ENCODE measurements at places on chromosomes 12 and 14.
A peak's percentile ranks its signal among the peaks of the same experiment; 100 is the strongest.

GRCh38 chr12:24554612-24555295 is 394.1 kb downstream of the BCAT1 start:
- peak; percentile 95 for DNase-seq

DNA sequence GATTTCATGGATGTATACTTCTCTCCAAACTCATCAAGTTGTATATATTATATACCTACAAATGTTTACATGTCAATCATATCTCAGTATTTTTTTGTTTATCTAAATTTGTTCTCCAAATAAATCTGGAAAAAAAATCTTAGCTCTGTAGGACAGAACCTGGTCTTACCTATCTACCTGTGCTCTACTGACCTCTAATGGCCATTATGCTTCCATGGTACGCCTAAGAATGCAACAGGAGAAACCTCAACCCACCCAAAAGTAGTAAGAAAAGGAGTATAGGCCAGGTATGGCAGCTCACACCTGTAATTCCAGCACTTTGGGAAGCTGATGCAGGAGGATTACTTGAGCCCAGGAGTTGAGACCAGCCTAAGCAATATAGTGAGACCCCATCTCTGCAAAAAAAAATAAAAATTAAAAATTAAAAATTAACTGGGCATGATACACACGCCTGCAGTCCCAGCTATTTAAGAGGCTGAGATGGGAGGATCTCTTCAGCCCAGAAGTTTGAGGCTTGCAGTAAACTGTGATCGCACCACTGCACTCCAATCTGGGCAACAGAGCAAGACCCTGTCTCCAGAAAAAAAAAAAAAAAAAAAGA is 8.7 kb downstream of the OR11H4 start:
- peak; percentile 56 for DNase-seq

DNA sequence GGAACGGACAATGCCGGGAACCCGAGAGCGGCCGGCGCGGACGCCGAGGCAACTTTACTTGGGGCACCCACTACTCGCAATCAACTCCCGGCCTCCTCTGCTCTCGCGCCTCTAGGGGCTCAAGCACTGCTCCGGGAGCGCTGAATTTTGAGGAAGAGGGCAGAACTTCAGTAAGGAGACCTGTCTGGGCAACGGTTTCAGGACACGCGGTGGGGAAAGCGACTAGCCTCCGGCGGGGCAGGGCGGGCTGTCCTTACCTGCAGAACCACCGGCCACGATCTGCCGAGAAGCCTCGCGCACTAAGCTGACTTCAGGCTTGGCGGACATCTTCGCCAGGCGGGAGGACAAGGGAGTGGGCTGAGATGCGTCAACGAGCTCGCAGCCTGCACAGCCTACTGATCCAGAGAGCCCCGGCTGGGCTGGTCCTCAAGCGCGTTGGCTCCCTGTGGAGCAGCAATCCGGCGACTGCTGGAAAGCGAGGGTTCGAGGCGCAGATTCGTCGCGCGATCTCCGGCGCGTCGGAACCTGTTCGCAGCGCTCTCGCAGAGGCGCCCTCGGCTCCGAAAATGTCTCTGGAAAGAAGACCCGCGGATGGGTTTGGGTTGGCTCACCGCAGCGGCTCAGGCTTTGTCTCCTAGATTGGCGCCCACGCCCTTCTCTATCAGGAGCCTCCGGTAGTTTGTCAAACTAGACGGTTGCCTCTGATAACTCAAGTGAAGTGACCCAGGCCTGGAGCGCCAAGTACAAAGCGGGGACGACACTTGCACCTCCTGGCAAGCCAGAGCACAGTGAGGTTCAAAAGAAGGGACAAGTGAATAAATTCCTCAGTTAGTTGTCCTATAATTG is at the start of gene SLC25A21:
SLC25A21 (minus strand) TSS at position 583 of the 846 bp plus-strand sequence.
- DNase-seq, result peak; percentile 91

DNA sequence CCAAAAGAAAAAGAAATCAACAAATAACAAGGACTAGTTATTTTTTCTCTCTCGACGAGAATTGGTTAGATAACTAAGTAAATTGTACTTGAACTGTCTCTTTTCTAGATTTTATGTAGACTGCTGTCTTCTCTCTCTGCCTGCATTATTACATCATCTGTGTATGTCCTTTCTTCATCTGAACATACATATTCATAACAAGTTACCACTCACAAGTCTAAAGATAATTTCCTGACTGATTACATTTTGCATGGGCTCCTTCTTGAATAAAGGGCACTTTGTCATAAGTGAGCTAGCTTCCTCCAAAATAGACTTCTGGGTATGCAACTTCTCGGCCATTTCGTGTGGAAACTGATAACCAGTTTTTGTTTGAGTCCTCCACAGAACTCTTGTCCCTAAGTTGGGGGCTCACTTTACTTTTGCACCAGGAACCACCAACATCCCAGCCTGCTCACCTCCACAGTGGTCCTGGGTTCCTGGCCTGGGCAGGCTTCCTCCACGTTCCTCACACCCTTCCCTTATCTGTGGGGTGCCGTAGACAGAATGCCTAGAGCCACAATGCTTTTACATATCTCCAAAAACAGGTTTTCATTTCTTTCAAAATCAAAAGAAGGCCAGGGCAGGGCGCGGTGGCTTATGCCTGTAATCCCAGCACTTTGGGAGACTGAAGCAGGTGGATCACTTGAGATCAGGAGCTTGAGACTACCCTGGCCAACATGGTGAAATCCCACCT is 6.2 kb upstream of the DDX47 start:
- peak; percentile 40 for DNase-seq

GRCh38 chr12:80625901-80626300 is 81.5 kb upstream of the MYF6 start:
- DNase-seq, result no peak

DNA sequence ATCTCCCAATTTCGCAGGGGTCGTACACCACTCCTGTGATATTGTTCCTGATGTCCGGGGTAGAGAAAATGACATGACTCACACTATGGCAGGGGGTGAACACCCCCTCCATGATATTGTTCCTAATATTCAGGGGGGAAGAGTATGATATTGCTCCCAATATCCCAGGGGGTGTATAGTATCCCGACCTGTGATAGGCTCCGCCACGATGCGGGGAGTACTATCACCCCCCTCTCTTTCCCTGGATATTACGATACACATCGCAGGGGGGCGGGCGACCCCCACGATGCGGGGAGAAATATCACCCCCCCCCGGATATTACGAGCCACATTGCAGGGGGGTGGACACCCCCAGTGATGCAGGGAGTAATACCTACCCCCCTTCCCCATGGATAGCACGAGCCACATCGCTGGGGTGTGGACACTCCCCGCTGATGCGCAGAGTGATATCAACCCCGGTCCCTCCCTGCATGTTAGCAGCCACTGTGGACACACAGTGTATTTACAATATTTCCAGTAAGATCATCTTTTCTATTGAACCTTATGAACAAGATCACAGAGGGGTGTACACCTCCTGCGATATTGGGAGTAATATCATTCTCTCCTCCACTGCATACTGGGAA is 17.7 kb downstream of the SMIM41 start:
- no peak for DNase-seq

DNA sequence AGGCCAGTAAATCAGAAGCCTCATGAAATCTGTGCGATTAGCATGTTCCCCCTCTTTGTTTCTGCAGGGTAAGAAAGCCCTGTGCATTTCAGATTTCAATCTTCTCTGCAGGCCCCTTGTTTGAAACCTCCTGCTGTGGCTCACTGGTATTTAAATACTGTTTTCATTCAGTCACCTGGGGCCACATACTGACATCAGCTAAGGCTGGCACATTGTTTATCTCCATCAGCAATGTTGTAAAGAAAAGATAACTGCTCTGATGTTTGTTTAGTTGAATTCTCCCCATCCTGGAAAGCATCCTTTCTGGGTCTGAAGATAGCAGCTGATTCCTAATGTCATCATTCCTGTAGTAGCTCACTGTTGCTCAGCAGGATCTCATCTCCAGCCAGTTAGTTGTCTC is 554.9 kb downstream of the NRXN3 start:
- DNase-seq, result no peak

DNA sequence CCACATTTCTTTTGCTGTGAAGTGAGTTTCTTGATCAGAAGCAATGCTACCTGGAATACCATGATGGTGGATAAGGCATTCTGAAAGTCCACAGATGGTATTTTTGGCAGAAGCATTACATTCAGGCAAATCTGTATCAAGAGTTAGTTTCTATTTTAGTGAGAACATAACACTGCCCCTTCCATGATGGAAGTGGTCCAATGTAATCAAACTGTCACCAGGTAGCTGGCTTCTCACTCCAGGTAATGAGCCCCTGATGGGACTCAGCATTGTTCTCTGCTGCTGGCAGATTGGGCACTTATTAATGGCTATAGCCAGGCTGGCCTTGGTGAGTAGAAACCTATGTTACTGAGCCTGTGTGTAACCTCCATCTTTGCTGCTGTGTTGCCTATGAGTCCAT is 80.7 kb downstream of the KCNA5 start:
- no peak for DNase-seq

DNA sequence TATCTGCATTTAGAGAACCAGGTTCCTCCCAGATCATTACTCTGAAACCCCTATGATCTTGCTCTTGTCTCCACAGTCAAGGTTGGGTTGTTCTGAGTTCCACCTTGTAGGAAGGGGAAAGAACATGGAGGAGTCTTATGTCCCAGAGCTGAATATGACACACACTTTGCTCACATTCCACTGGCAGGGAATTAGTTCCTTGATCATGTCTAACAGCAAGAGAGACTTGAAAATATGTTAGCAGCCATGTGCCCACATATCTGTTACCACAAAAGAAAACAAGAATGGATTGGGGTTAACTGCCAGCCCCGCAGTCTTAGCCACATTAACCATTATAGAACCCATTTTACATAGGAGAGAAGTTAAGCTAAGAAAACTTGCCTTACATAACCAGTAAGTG is 71.1 kb upstream of the MDM1 start:
- no peak for DNase-seq

DNA sequence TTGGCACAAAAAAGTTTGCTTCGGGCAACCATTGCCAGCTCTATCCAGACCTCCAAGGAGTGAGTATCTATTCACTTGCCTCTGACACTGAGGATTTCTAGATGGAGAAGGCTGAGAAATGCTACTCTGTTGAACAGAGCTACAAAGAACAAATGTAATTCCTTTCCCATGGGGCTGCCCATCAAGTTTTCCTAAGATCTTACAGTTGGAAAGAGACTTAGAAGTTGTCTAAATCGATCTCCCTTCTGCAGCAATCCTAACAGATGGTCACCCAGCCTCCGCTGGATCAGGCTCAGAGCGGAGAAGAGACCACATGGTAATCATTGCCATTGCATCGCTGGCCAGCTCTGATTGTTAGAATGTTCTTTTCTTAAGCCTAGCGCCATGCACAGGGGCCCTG is 110.1 kb upstream of the BCL2L14 start:
- DNase-seq, result no peak

GRCh38 chr14:69980457-69981425 is 101.5 kb downstream of the SMOC1 start:
- DNase-seq, result peak; percentile 83

- no peak for DNase-seq
Observed at GRCh38 chr12:42091769-42092168, 52.9 kb downstream of the GXYLT1 start.

- DNase-seq, result no peak
Observed at GRCh38 chr12:110498984-110499706, 2.8 kb downstream of the VPS29 start.

DNA sequence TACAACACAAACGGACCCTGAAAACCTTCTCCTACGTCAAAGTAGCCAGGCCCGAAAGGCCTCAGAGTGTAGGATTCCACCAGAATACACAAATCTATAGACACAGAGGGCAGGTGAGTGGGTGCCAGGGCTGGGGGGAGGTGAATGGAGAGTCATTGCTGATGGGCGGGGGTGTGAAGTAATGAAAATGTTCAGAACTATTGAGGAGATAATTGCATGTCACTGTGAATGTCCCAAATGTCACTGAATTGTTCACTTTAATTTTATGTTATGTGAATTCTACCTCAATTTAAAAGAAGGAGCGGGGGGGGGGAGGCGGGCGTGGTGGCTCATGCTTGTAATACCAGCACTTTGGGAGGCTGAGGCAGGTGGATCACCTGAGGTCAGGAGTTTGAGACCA is 36.0 kb downstream of the P2RX4 start:
- no peak for DNase-seq

GRCh38 chr12:93279565-93280412 is 97.9 kb upstream of the NUDT4 start:
- peak; percentile 46 for DNase-seq

- DNase-seq, result no peak
Observed at GRCh38 chr12:77540097-77540496, 290.6 kb upstream of the NAV3 start.

DNA sequence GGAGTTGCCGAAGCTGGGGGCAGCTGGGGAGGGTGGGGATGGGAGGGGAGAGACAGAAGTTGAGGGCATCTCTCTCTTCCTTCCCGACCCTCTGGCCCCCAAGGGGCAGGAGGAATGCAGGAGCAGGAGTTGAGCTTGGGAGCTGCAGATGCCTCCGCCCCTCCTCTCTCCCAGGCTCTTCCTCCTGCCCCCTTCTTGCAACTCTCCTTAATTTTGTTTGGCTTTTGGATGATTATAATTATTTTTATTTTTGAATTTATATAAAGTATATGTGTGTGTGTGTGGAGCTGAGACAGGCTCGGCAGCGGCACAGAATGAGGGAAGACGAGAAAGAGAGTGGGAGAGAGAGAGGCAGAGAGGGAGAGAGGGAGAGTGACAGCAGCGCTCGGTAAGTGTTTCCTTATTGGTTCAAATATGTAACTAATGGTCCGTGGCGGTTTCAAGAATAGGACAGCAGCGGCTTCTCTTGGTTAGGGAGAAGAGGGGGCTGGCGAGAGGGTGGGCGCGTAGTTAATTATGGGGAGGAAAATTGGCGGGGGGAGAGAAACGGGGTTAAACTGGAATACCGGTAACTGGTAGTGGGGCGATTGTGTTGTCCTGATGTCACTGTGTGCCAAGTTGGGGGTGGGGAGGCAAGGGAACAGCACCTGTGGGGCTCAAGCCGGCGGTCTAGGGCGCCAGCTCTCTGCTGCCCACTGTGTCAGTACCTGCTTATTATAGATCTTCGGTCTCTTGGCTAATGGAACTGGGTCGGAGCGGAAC is 8.4 kb downstream of the HOXC8 start:
- DNase-seq, result peak; percentile 78

DNA sequence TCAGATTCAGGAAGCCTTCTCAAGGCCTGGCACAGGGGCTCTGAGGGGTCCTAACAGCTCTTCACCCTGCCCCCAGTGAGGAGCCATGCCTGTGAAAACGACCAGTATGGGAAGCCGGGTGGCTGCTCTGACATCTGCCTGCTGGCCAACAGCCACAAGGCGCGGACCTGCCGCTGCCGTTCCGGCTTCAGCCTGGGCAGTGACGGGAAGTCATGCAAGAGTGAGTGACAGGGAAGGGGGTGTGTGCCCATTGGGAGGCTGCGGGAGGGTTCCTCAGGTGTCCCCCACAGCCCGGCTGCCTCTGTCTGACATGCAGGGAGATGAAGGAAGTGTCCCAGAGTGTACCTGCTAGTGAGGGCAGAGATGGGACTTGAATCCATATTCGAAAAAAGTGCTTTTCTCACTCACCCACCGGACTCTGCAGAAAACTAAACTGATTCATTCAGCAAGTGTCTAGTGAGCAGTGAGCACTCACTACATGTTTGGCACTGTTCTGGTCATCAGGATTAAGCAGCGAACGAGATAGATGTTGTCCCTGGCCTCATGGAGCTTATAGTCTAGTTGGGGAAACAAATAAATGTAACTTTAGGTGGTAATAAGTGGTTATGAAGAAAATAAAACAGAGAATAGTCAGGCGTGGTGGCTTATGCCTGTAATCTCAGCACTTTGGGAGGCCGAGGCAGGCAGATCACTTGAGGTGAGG is 9.4 kb upstream of the LRP1-AS start:
- no peak for DNase-seq

Data from DMS53 (cell line).